ENCODE measurements at places on chromosomes 1 and 21. TPM values are rescaled to one million over a fixed set of nuclear protein-coding genes. Genes with fewer than 3 reads are reported as not detected.

LCE1E gene
- not detected for total RNA-seq

THEM4 gene
- total RNA-seq: 6.3 TPM

NUDT4B gene
- total RNA-seq: 72.0 TPM

WDTC1 gene
- 11.0 TPM for total RNA-seq

TDRD5 gene
- not detected for total RNA-seq

SLAMF9 gene
- not detected for total RNA-seq

HUNK gene
- total RNA-seq: 0.45 TPM

C8A gene
- not detected for total RNA-seq

KIF14 gene
- 13.4 TPM for total RNA-seq

HTR6 gene
- total RNA-seq: 0.09 TPM

ADORA3 gene
- total RNA-seq: not detected

PSMB4 gene
- 892 TPM for total RNA-seq

OR2L2 gene
- not detected for total RNA-seq

MYOG gene
- total RNA-seq: not detected

FAM177B gene
- not detected for total RNA-seq

SLFNL1 gene
- total RNA-seq: 0.09 TPM

FAM151A gene
- total RNA-seq: not detected

CFHR4 gene
- total RNA-seq: not detected

HENMT1 gene
- total RNA-seq: 4.1 TPM

REN gene
- not detected for total RNA-seq

TIAM1 gene
- total RNA-seq: 15.1 TPM

RHD gene
- total RNA-seq: not detected

NPHS2 gene
- not detected for total RNA-seq

ACTL8 gene
- not detected for total RNA-seq

DNA sequence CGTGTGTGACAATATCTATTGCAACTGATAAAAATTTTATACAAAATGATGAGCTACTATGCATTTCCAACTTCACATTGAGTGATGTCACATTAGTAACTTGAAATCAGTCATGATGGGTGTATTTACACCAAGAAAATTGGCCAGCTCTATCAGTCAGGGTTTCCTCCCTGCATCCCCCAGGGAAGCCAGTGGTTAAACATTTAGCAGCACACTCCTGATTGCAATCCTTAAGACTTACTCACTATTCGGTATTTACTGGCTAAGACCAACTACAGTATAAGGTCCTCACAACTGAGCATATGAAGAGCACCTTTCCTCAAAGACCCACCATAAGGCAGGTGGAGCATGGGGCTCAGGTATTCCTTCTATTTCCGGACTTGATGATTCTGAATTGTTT, 41.3 kb upstream of the PTGFRN start:
- DNase-seq: peak; percentile 64

DNA sequence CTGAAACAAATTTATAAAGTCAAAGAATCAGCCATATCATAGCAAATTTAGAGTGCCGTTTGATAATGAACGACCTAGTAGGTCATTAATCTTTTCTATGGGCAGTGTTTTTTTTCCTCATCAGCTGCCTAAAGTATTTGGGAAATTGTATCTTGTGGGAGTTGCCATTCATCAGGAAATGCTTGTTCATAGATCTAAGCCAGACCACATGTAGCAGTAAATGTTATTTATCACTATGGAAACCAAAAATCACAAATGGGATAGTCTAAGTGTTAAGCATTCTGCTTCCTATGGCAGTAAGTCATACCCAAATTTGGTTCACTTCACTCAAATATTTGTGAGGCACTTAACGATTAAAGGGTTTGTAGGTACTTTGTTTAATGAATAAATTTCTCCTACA, 52.9 kb downstream of the LRRC8D start:
- DNase-seq: peak; percentile 80

GRCh38 chr1:214833178-214833756, 230.3 kb downstream of the CENPF start:
- peak; percentile 65 for DNase-seq

DNA sequence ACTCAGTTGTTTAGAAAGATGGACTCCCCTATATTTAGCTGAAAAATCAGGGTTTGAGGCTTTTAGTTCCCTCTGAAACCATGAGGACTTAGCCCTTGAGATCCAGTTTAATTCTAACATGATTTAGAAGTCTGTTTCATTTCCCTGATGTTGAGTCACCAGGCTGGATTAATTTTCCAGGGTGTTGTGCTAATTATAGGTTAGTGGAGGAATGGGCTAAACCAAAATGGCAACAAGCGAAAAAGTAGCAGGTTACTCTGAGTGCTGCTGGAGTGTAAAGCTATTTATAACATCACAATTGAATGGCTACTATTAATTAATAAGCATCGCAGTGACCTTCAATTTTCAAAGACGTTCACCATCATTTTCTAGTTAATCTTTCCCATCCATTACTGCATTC, 15.5 kb upstream of the USP24 start:
- DNase-seq: no peak

GRCh38 chr1:29341936-29342335, 105.6 kb downstream of the PTPRU start:
- no peak for DNase-seq

- peak; percentile 57 for DNase-seq
Measured at GRCh38 chr1:50977575-50978143, 7.6 kb downstream of the CDKN2C start.

- DNase-seq: no peak
Measured at GRCh38 chr1:167456926-167457325, 61.4 kb downstream of the CD247 start.

DNA sequence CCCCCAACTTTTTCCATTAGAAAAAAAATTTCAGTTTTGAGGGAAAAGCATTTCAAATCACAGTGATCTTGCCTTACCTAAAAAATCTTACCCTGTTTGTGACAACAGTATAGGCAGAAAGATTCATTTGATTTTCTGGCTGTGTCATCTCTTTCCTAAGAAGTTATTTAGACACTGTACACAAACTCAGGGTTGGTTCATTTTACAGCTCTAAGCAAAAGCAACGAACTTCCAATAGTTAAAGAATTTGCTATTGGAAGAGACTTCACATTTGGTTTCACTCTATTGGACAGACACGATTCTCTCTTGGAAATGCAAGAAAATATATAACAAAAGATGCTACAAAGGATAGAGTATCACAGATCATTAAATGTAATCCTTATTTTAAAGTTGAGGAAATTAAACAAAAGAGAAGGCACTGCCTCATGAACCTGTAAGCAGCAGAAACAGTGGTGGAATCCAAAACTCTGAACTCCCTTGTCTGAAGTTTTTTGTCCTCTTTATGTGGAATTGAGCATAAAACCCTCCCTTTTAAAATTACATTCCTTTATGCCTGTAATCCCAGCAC, 20.8 kb downstream of the EYA3 start:
- peak; percentile 27 for DNase-seq

- DNase-seq: no peak
Measured at GRCh38 chr1:160062230-160062532, 7.8 kb downstream of the KCNJ10 start.

- DNase-seq: no peak
Measured at GRCh38 chr1:198280080-198280479, 123.3 kb downstream of the NEK7 start.

DNA sequence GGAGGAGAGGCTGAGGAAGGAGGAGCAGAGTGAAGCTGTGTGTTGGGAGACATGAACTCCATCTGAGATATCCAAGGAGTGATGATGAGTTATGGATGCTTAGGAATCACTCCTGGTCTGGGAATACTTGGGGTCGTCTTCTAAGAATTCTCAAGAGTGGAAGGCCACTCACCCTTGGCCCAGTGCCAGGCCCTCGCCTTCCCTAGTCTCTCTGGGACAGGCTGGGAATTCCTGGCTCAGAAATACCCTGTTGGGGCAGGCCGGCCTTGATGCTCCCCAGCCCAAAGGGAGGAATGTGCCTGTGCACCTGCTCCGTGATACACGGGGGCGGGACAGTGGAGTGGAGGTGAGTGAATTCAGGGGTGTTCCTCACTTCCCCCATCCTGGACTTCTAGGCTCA, 12.6 kb upstream of the LMNA start:
- DNase-seq: no peak

GRCh38 chr1:158003406-158003800, 10.0 kb downstream of the KIRREL1 start:
- DNase-seq: peak; percentile 64

DNA sequence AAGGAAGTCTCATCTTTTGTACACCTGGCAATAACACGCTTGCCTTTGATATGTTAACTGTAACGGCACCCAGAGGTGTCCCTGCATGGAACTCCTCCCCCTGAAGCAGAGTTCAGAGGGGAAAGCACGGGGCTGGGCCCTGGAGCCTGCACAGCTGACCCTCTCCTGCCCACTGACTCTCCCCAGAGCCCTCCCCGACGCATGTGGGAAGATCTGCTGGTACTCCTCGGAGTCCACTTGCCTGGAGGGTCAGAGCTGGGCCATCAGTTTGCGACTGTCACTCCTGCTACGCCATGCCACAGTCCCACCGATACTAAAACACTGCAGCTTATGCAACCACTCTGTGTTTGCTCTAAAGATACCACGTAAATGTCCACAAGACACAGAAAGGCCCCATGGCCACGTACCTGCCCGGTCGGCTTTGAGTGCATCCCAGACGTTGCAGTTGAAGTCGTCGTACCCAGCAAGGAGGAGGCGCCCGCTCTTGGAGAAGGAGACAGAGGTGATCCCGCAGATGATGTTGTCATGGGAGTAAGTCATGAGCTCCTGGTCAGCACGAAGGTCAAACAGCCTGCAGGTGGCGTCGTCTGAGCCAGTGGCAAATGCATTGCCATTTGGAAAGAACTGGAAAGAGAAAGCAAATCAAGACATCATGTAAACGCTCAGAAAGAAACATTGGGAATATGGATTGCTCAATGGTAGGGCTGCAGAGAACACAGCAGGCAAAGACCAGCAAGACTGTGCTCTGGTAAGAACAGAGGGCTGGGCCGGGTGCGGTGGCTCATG, 10.6 kb upstream of the NADK start:
- DNase-seq: peak; percentile 44

DNA sequence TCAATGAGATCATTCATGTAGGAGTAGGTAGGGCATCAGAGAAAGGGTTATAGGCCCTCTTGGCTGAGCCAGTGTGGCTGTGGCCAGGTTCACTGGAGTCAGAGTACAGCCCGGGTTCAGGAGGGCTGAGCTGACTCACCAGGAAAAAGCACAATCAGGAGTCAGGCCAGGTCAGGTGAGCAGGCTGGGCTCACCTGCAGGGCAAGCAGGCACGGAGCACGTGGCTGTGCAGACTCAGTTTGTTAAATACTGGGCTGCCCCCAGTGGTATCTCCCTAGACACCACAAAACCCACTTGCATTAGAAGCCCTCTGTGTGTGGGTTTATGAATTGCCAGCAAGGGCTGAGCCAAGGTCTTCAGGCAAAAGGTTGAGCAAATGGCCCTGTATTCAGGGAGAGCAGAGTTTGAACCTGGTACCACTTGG, 122.1 kb upstream of the SERBP1 start:
- DNase-seq: no peak

DNA sequence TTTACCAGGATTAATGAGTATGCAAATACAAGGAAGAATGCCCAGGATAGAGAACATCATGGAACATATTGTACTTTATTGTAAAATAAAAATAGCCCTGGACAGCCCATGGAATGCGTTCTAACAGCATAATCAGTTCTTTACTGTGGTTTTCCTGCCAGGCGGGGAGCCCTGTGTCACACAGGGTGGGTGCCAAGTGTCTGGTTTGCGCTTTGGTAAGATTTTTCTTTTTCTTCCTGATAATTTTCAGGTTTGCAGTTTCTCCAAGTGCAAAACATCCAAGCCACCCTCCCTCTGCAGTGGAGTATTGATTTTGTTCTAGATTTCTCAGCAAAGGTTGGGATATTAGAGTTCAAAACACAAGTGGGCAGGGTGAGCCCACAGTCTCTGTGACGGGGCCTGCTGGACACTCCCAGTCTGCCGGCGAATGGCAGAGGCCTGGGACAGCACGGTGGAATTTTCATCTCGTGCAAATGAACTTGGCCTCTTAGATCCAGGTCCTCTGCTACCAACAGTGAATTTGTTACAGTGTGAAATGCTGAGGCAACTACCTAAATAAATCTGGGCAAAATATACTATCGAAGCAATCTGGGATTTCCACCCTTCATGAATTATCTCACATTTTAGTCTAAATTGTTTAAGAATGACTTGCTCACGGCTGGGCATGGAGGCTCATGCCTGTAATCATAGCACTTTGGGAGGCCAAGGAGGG, 15.6 kb upstream of the KCNJ15 start:
- peak; percentile 75 for DNase-seq

DNA sequence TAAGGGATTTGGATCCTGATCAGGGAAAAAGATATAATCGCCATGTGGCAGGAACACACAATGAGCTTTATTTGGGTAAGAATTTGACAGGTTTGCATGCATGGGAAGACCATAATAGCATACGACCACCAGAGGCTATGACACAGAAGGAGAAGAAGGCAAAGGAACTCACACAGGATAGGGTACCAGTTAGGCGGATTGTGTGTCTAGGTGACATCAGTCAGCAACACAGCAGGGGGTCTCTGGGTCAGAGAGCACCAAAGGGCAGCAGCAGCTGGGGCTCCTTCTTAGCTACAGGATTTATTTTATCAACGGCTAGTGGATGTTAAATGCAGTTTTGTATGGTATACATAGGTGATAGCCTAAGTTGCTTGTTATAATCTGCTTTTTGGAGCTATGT, 551.3 kb downstream of the KCNT2 start:
- no peak for DNase-seq

DNA sequence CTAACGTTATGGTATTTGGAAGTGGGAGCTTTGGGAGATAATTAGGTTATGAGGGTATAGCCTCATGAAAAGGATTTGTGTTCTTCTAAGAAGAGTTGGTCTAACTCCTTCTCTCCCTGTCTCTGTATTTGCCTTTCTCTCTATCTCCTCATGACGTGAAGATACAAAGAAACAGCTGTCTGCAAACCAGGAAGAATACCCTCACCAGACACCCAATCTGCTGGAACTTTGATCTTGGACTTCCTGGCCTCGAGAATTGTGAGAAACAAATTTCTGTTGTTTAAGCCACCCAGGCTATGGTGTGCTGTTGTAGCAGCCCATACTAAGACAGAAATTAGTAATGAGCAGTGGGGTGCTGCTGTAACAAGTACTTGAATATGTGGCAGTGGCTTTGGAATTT, 16.1 kb downstream of the C1orf141 start:
- DNase-seq: no peak

GRCh38 chr1:232844791-232845190, 39.6 kb downstream of the MAP10 start:
- peak; percentile 6 for DNase-seq

DNA sequence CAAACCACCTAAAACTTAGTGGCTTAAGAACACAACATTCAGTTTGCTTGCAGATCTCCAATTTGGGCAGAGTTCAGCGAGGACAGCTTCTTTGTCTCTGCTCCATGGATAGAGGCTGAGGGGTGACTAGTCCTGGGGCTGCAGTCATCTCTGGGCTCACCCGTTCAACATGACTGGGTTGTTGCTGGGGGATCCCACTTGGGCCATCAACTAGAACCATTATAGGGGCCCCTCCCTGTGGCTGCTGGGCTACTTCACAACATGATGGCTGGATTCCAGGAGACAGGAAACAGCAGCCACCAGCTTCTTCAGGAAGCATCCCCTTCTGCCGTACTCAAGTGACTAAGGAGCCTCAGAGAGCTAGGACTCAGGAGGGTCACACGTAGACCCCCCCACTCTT, 140.9 kb downstream of the RHOU start:
- DNase-seq: no peak

Measured in fibroblast of the aortic adventitia (primary cell).